ENCODE measurements at places on chromosomes 12 and 14.

GRCh38 chr14:20907214-20907613 lies 16.0 kb downstream of the RNASE3 start:
- no peak for DNase-seq

GRCh38 chr14:90558983-90559590 lies 162.3 kb downstream of the CALM1 start:
- DNase-seq = no peak

- peak; percentile 54 for DNase-seq
These were observed 187.9 kb downstream of the EPS8 start for GRCh38 chr12:15601210-15601800.

DNA sequence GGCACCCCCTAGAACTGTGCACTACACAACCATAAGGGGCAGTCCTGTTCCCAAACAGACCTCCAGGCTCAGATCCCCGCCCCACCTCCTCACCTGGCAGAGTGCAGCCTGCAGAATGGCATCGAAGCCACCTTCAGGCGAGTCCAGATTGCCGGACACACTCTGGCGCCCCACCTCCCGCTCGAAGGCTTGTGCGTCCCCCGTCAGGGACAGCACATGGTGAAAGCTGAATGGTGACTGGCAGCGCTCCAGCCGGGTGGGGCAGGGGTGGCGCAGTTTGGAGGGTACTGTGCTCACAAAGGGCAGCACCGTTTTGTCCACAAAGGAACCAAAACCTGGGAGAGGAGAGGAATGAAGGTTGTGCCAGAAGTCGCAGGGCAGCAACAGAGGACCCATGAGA lies 10.6 kb downstream of the ITGB7 start:
- DNase-seq = no peak

Measured in GM03348 (cell line).